Endothelial cell of umbilical vein (primary cell): ENCODE measurements at places on chromosomes 7 and 10. TPM values are rescaled to one million over a fixed set of nuclear protein-coding genes. Genes with fewer than 3 reads are reported as not detected.

DNA sequence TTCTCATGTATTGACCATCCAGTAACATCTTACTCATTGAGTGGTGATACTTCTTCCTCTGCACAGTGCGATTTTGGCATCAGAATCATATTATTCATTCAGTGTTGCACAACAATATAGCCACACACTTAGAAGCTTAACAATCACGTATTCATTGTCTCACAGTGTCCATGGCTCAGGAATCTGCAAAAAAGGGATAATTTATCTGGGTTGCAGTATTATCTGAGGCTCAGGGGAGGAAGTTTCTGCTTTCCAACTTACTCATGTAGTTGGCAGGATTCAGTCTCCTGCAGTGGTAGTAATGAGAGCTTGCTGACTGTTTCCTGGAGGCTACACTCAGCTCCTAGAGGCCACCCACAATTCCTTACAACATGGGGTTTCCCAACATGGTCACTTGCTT, 803.6 kb downstream of the SORCS1 start:
- DNase-seq, result no peak

GRCh38 chr10:49568235-49568634, 29.3 kb upstream of the ERCC6 start:
- DNase-seq, result no peak

DNA sequence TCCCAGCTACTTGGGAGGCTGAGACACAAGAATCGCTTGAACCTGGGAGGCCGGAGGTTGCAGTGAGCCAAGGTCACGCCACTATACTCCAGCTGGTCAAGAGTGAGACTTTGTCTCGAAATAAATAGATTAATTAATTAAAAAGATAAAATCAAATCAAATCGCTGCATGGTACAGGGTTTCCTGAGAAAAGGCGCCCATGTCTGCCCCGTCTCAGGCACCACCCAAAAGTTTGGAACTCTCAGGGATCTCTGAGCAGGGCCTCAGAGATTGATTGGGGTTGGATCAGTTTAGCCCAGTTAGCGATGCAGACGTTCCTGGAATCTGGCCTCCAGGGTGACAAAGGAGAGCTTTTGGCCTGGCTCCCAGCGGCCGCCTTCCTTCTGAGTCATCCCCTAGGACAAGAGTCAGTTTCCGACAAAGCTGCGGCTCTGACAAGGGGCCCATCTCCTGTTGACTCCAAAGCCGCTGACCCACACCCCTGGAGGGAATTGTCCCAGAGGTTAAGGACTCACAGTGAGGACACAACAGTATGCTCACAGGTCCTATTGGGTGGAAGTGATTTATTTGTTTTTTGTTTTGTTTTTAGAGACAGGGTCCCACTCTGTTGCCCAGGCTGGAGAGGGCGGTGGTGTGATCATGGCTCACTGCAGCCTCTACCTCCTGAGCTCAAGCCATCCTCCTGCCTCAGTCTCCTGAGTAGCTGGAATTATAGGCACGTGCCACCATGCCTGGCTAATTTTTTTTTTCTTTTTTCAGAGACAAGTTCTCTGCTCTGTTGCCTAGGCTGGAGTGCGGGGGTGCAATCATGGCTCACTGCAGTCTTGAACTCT, 6.8 kb downstream of the ORAI2 start:
- peak; percentile 93 for DNase-seq

GRCh38 chr7:106126170-106126938, 14.2 kb upstream of the SYPL1 start:
- DNase-seq, result peak; percentile 72

GRCh38 chr7:36002900-36003299, 150.2 kb upstream of the EEPD1 start:
- no peak for DNase-seq

The EVX1 gene
- polyA plus RNA-seq, result not detected in 2 replicates

- peak; percentile 97 for DNase-seq
Observed at GRCh38 chr10:124686707-124687376, 57.3 kb downstream of the FAM53B start.

- peak; percentile 63 for DNase-seq
Observed at GRCh38 chr10:98528166-98528804, 81.5 kb upstream of the HPS1 start.

- no peak for DNase-seq
Observed at GRCh38 chr7:32470871-32471270, 19.3 kb downstream of the LSM5 start.

- DNase-seq, result no peak
Observed at GRCh38 chr7:153027210-153027609, 267.7 kb downstream of the ACTR3B start.

The BTBD16 gene
- 0.04 and 0.06 TPM in 2 replicates for polyA plus RNA-seq
